ENCODE measurements at places on chromosomes 13 and 19.

GRCh38 chr13:107865318-107865575, 350.1 kb downstream of the LIG4 start:
- DNase-seq: no peak

DNA sequence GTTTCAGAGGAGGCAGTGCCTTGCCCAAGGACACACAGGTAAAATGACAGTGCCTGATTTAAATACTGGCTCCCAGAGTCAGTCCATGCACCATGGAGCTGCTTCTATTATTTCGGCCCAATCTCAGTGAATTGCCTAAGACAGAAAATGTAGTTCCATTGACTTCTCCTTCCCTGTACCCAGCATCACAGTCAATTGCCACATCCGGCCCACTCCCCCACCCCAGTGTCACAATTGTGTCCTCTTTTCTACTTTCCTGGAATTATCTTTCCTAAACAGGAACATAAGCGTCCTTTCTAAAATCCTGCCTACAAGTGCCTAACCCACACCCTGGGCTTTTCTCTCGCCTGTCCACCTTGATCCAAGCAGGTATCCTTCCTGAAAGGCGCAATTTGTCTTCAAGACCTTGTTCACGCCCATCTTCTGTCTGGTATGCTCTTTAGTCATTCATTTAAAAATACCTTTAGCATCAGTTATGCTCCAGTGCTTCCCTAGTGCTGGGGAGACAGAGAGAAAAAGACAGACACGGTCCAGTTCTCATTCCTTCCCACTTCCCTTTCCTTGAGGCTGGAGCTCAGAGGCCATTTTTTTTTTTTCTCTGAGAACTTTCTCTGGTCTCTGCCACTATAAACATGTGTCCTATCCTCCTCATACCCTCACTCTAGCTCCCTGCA, 411.4 kb downstream of the LIG4 start:
- DNase-seq: no peak

GRCh38 chr13:47148543-47148942, 251.7 kb upstream of the HTR2A start:
- DNase-seq: no peak

DNA sequence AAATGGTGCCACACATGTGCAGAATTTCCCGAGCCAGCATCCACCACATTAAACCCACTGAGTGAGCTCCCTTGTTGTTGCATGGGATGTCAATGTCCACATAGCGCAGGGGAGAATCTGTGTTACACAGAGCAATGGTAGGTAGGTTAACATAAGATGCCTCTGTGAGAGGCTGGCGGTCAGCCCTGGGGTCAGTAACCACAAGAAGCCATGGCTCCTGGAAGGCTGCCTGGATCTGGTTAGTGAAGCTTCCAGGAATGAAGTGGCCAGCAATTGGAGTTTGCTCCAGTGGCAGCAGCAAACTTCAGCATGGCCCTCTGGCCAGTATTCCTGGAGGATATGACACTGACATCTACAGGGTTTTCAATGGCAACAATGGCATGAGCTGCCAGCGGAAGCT, 37.0 kb upstream of the PCDH9 start:
- no peak for DNase-seq

DNA sequence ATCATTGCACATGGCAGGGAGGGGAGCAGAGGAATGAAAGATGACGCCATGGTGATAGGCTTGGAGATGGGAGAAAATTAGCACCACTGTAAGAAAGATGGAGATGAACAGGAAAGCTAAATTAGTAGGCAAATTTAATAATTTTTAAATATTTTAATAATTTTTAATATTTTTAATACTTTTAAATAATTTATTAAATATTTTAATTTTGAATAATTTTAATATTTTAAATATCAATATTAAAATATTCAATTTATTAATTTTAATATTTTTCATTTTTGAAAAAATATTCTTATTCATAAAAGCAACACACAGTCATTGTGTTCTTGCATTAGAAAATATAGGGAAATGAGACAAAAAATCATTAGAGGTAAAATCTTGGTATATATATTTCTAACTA, 15.9 kb upstream of the KL start:
- DNase-seq: no peak

GRCh38 chr13:89554801-89555200, 1792.7 kb upstream of the MIR17HG start:
- DNase-seq: no peak

GRCh38 chr13:48873587-48873986, 102.1 kb upstream of the FNDC3A start:
- no peak for DNase-seq

DNA sequence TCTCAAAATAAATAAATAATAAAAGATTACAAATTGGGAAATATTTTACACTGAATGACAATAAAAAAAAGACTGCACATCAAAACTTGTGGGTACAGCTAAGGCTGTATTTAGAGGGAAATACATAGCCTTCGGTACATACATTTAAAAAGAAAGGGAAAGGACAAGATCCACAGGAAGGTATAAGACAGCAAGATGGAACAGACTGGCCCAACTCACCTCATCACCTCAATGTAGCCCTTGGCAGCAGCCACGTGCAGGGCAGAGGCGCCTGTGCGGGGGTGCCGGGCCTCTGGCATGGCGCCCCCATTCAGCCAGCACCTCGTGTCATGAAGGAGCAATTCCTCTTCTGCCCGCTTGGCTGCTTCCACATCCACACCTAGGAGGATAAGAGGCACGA, 14.2 kb downstream of the PPP1R12C start:
- DNase-seq: no peak

DNA sequence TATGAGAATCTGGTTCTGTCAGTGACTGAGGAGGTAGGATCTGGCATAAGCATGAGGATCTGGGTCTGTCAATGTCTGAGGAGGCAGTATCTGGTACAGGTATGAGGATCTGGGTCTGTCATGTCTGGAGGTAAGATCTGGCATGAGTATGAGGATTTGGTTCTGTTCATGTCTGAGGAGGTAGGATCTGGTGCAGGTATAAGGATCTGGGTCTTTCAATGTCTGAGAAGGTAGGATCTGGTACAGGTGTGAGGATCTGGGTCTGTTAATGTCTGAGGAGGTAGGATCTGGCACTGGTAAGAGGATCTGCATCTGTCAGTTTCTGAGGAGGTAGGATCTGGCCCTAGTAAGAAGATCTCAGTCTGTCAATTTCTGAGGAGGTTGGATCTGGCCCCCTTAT, 12.4 kb upstream of the PDCD2L start:
- no peak for DNase-seq

GRCh38 chr13:100334214-100334613, 245.3 kb downstream of the PCCA start:
- peak; percentile 34 for DNase-seq

DNA sequence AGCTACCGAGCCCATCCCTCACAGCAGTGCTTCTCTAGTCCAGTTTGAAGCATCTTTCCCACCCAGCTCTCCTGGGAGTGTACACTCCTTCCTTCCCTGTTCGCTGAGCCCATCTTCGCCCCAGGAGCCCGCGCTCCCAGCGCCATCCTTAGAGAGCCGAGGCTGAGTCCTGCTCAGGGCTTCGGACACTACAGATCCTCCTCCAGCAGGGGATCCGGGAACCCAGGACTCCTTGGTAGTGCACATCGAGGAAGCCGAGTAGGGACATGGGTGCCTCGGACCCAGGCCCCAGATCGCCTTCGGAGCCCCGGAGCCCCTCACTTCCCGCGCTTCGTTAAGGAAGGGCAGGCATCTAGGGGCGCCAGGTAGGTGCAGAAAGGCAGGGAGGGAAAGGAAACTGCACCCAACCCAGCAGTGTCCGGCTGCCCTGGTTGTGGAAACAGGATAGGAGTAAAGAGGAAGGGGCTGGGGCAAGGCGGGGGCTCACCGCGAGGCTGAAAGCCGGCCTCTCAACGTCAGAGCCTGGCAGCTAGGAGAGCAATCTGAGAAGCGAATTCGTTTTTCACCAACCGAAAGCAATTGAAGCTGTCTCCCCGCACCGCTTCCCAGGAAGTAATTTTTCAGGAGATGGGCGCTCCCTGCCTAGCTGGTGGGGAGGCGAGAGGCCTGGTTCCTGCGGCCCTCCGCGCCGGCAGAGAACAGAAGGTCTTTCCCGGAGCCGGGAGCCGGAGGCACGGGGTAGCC, 1.0 kb downstream of the PDX1 start:
- DNase-seq: no peak

- DNase-seq: no peak
Measured at GRCh38 chr19:29519146-29519545, 6.6 kb upstream of the VSTM2B start.

DNA sequence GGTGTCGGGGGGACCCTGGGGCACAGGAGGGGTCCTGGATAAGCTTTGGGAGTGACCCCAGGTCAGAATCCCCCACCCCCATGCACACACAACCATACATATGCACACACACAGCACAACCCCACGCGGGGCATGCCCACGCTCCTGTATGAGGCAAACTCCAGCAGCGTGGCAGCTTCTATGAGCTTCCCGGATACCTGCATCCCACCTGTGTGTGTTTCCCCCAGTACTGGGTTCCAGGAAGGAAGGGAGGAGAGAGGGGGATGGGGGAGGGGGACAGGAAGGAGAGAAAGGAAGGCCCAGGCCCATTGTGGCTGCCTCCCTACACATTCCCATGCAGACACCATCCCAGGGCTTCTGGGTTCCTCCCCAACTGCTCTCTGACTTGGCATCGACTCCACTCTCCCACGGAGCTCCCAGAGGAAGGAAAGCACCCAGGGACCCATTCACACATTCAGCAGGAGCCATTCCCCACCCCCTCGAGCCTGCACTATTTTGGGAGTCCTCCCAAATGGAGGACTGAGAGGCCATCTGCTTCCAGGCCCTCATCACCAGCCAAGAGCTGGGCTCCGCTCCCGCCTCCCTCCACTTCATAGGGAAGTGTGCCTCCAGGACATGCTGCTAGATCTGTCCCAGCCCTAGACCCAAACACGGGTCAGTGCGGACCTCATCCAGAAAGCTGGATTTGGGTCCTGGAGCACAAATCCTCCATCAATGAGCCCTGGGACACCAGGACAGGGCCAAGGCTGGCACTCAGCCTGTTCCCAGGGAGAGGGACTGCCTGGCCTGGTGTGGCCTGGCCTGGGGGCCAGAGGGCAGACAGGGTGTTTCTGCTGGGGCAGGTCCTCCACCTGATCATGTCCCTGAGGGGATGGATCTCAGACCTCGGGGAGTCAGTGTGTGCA, 13.2 kb downstream of the PRR36 start:
- no peak for DNase-seq

DNA sequence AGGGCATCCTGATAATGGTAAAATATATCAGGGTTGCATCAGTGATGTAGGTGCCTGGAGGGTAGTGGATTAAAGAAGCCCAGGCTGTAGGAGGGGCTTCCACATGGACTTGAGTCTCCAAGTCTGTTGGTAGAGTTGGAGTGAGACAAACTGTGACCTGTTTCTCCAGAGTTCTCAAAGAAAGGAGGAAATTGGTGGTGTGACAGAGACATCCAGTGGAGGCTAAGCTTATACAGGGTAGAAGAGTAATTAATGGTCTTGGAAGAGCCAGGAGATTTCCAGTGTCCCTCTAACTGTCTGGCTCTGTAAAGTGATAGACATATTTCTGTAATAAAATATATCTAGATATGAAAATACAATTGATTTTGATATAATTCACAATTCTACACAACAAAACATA, 61.1 kb downstream of the GPC5 start:
- no peak for DNase-seq

DNA sequence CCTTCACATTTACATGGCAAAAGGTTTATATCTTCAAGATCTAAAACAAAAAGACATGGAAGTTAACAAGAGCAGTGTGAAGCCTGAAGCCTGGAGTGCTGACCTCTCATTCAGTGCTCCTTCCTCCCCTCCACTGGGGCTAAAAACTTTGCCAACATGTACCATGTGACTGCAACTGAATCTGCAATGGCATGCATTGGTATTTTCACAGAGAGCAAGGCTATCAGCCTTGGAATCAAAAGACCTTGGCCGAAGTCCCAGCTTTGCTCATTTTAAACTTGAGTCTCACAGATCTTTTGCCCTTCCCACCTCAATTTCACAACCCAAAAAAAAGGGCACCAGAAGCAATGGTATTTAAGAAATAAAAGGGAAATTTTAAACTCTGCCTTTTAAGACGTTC, 325.1 kb downstream of the DCT start:
- DNase-seq: no peak
